Ureter (tissue), 1 donor: ENCODE measurements at places on chromosomes 1 and 21. TPM values are rescaled to one million over a fixed set of nuclear protein-coding genes. Genes with fewer than 3 reads are reported as not detected.

DNA sequence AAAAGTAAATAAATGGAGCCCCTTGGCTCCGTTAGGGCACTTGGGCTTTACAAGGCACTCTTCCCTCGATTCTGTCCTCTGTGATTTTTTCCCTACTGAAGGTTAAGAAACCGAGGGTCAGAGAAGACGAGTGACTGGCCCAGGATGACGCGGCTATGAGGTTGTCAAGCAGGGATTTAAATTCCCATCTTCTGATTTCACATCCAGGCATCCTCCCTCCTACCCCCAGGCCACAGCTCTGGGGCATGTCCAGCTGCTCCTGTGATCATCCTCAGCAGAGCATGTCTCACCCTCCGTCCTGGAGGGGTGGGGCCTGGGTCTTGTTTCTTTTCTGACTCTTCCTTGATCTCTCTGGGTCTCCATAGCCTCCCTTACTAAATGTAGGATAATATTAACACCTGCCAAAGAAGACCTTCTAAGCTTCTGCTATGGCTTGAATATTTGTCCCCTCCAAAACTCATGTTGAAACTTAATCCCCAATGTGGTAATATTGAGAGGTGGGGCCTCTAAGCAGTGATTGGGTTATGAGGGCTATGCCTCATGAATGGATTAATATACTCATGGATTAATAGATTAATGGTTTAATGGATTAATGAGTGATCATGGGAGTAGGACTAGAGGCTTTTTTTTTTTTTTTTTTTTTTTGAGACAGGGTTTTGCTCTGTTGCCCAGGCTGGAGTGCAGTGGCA lies 4.6 kb downstream of the CRYBG2 start:
- DNase-seq, result no peak

DNA sequence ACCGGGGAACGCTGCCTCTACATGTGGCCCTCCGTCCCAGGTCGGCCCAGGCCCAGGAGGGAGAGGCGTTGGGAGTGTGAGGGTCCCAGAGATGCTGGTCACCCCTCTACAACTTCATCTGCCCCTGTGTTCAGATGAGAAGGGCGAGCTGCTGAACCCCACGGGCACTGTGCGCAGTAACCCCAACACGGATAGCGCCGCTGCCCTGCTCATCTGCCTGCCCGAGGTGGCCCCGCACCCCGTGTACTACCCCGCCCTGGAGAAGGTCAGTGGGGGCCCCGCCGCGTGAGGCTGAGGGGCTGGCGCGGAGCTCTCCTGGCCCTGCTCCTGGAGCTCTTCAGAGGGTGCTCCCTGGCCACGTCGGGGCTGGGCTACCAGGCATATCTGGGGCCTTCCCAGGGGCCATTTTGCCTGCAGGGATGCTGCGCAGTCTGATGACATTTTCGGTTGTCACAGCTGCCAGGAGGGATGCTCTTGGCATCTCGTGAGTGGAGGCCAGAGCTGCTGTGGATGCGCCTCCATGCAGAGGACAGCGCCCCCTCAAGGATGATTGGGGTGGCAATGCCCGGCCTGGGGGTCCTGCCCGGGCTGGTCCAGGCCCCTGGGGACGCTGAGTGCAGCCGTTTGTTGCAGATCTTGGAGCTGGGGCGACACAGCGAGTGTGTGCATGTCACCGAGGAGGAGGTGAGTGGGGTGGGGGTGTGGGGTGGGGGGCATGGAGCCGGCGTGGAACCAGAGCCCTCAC lies 68.6 kb downstream of the PIK3CD start:
- no peak for DNase-seq

DNA sequence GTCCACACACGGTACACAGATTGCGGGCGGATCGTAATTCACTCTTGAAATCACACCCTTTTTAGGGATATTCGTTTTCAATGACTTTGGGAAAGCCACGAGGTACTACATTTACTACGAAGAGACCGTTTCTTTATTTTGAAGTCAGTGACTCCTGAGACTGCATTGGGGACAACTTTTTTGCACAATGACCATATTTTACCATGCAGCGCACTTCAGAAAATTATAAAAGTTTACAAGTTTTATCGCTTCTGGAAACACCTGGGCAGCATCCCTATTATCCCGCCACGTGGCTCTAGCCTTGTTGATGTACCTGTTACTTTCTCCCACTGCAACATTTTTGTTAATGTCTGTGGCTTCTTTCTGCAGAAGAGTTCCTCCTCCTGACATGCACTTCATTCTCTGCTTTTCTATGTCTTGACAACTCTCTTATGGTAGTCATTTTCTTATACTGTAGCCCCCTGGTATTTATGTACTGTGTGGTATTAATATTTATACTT lies 1.3 kb upstream of the AKT3 start:
- DNase-seq, result no peak

PLPP3 gene
- total RNA-seq, result 109 TPM

DNA sequence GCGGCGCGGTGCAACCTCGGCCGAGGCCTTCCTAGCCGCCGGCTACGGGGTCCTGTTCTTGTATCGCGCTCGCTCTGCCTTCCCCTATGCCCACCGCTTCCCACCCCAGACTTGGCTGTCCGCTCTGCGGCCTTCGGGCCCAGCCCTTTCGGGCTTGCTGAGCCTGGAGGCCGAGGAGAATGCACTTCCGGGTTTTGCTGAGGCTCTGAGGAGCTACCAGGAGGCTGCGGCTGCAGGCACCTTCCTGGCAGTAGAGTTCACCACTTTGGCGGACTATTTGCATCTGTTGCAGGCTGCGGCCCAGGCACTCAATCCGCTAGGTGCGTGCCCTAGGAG lies 379 bp downstream of the PPCS start:
- DNase-seq, result peak; percentile 67

GRCh38 chr1:27086026-27086425 lies 68.9 kb downstream of the SLC9A1 start:
- DNase-seq, result no peak

ELF3 gene
- 1,345 TPM for total RNA-seq

DNA sequence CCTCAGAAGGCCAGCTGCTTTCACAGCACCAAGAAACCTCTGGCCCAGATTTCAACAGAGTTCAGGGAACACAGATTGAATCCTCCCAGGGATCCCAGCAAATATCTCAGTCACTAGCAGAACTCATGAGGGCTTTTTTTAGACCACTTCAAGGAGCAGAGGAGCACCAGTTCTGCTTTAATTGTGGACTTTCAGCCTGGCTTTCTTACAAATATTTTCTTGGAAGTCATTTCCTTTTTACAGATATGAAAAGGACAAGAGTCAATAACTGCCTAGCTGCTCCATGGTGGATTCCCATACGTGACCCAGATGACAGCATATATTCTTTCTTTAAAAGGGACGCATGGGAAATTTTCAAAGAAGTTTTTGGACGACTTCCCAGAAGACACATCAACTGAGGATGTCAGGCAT lies 6.4 kb upstream of the LRRC8B start:
- DNase-seq, result no peak

NEXN gene
- 22.9 TPM for total RNA-seq

OR10T2 gene
- not detected for total RNA-seq

USH2A gene
- total RNA-seq, result 0.23 TPM

CLCA2 gene
- 2.6 TPM for total RNA-seq

DNA sequence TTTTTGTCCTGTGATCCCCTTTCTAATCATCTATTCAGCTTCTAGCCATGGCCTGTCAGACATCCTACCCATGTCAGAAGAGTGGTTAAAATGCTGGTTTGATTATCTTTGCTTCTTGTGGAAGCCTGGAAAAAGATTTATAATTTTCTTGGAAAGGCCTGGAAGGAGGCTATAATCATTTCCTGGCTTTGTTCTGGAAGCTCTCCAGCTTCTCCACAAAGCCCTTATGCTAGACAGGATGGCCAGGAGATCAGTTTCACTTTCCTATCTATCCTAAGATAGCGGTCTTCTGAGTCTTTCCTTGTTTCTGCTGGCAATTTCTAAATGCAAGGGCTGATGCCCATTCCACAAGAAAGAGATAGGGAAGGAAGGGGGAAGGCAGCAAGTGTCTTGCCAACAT lies 90.9 kb upstream of the SLC44A3 start:
- DNase-seq, result no peak

DNA sequence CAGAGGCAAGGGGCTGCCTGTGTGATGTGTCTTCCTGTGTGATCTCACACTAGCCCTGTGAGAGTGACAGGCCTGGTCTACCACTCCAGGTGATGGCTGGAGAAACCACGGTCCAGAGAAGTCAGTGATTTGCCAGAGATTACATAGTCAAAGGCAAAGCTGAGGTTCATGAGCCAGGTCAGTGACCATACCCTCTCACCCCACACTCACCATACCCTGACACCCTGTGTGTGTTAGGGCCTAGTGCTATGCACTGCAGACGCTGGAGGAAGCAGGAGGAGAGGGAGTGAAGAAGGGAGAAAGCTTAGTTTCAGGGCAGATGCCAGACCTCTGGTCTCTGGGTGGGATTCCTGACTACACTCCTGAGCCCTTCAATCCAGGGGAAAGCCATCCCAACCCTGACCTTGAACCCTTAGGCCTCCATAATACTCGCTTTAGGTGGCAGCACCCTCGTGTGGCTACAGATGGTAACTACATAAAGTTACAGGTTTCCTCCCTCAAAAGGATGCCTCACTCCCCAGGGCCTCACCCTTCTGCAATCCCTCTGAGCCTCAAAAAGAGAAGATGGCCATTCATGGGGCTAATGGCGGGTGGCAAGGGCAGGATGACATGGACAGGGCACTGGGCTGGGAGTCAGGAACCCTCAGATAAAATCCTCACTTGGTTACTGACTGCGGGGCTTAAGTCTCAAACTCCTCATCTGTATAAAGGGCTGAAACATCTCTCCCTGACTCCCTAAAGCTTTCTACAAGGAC lies 20.8 kb upstream of the SDC3 start:
- DNase-seq, result no peak

DNA sequence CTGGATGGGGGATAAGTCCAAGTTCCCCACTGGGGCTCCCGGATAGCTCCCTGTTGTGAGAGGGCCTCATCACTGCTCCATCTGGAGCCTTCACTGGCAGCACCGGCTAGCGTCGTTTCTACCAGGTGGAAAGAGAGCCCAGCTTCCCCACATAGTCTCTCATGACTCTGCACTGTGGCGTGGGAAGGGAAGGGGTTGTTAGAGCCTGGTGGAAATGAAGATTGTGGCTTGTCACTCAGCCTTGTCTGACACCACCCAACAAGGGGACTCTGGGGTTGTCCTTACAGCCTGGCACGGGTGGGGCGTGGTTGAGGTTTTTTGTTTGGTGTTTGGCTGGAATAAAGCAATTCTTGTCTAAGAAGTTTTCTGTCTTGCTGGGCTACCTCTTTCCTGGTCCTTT lies 94.6 kb downstream of the ADARB1 start:
- no peak for DNase-seq

SAMD11 gene
- 13.9 TPM for total RNA-seq

- DNase-seq, result no peak
Observed at GRCh38 chr1:18734461-18735223, 104.0 kb downstream of the PAX7 start.

DNA sequence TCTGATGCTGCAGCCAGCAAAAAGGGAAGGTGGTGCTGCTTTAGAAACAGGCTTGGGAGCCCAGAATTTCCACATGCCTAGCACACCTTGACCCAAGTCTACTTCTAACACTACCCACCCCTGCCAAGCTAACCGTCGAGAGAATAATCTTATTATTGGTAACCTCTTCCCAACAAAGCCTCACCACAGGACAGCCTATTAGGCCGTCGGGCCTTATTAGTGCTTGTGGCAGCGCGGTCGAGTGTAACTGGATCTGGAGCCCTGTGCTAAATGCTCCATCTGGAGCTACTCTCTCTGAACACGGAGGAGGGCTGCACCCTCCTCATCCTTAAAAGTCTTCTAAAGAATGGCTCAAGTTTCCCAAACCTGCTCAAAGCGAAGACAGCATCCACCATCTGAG lies 165.5 kb upstream of the NFIA start:
- DNase-seq, result no peak

RGS7 gene
- 0.60 TPM for total RNA-seq

GRCh38 chr1:5448486-5448885 lies 543.7 kb downstream of the NPHP4 start:
- no peak for DNase-seq

DNA sequence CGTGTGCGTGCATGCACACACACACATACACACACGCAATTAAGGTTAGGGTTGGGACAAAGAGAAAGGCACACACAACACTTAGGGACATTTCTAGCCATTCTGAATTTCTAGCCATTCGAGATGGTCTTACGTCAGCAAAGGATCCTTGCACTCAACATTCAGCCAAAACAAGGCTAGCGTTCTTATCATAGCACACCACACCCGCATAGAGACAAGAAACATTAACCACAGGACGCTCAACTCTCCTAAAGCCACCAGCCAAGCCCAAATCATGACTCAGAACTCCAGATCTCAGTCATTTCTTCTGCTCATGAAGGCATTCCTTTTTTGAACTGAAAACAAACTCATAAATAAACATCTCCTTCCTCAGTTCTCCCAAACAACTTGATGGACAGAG lies 106.8 kb downstream of the LMO4 start:
- DNase-seq, result no peak

DNA sequence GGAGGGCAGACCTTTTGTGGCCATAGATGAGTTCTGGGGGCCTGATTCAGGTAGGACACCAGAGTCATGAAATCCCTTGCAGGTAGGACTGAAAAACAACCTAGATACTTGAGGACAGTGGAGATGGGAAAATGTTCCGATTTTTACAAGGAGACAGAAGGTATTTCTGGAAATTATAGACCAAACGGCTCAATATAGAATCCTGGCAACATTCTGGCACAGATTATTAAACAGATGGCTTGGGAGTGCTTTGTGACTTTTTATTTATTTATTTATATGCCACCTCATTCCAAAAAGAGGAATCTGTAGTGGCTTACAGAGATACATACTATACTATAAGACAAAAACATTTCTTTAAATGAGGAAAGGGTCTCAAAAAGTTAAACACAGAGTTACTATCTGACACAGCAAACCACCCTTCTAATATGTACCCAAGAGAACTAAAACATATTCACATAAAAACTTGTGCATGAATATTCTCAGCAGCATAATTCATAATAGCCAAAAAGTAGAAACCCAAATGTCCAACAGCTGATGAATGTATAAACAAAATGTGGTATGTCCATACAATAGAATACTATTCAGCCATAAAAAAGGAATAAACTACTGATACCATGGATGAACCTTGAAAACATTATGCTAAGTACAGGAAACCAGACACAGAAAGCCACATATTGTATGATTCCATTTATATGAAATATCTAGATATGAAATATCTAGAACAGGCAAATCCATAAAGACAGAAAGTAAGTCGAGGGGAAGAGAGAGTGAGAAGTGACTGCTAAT lies 49.8 kb downstream of the CDK18 start:
- no peak for DNase-seq

- no peak for DNase-seq
Observed at GRCh38 chr1:178408871-178409270, 87.9 kb downstream of the CLEC20A start.

CRYZL1 gene
- 54.0 TPM for total RNA-seq
